ENCODE measurements at places on chromosomes 12 and 14.

DNA sequence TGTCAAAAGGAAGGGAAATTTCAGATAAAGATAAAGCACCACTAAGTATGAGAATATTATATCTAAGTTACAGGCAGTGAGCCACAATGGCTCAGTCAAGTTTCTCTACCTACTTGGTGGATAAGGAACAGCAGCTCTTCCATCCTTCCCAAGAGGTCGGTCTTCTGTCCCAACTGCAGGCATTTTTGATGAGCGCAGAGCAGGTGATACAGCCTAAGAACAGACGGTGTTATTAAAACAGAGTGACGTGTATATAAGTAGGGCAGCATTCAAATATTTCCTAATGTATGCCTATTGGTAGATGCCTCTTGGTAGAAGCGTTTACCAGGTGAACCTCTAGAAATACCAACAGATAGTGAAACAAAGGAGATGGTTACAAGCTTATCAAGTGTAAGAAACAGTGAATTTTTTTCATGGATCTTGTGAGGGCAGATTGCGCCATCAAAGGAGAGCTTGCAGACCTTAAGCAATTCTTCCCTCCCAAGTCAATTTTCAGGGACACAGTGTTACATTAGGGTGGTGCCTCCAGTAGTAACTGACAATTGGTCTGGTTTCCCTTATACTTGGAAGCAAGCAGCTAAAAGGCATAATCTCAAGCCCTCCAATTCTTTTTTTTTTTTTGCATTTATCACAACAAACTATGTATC lies 274.5 kb downstream of the MED13L start:
- no peak for DNase-seq

GRCh38 chr14:34489324-34489723 lies 27.3 kb upstream of the SPTSSA start:
- DNase-seq: no peak

GRCh38 chr12:130825771-130826150 lies 13.3 kb downstream of the STX2 start:
- DNase-seq: no peak

- DNase-seq: no peak
These were observed 5.8 kb upstream of the ITFG2 start for GRCh38 chr12:2806700-2807099.

GRCh38 chr12:951176-951575 lies 1.7 kb upstream of the RAD52 start:
- DNase-seq: no peak

DNA sequence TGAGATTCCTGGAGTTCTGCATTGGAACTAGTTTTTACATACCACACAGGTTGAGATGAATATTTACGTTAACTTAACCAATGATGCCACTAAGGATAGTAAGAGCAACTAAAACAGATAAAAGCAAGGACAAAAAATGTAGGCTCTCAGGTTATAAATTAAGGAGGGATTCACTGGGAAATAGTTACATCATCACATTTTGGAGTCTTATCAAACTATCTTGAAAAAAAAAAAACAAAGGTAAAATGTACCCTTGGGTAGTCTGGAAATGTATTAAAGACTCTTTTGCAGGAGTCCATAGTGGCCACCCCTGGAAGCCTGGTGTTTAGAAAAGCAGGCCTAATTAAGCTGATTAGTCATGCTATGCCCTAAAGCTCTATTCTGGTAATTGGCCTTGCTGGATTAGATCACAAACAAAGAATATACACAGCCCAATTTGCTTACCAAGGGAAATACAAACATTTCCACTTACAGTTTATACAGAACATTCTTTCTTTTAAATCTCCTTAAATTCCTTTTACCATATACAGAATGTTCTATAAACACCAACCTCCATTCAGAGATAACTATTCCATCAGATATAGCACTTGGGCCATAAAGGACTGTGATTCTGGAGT lies 39.3 kb downstream of the SLC25A47 start:
- DNase-seq: no peak

- no peak for DNase-seq
These were observed 9.5 kb downstream of the BTG1 start for GRCh38 chr12:92136026-92136730.

DNA sequence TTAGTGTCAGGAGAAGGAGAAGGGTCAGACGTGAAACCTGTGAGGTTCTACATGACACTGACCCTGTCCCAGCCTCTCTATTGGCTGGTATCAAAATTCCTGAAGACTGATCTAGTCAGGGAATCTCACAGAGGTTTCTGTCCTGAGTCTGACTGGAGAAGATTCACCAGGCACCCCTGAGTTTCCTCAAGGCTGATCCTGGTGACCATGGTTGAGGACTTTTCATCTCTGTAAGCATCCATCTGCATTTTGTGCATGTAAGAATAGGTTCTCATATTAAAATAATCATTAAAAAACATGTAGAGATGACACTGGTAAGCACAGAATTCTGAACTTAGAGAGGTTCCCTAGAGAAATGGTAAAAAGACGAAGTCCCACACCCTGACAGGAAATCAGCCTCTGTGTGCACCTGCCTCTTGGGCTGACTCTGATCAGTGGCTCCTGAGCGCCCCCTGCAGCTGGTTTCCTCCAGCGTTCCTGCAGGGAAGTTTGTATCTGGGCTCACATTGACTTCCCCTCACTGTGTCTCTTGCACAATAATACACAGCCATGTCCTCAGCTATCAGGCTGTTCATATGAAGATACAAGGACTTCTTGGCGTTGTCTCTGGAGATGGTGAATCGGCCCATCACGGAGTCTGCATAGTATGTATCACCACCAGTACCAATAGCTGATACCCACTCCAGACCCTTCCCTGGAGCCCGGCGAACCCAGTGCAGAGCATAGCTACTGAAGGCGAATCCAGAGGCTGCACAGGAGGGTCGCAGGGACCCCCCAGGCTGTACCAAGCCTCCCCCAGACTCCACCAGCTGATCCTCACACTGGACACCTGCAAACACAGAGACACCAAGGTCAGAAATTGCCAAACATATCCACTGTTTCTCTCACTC lies 991.9 kb downstream of the TMEM121 start:
- peak; percentile 80 for DNase-seq

DNA sequence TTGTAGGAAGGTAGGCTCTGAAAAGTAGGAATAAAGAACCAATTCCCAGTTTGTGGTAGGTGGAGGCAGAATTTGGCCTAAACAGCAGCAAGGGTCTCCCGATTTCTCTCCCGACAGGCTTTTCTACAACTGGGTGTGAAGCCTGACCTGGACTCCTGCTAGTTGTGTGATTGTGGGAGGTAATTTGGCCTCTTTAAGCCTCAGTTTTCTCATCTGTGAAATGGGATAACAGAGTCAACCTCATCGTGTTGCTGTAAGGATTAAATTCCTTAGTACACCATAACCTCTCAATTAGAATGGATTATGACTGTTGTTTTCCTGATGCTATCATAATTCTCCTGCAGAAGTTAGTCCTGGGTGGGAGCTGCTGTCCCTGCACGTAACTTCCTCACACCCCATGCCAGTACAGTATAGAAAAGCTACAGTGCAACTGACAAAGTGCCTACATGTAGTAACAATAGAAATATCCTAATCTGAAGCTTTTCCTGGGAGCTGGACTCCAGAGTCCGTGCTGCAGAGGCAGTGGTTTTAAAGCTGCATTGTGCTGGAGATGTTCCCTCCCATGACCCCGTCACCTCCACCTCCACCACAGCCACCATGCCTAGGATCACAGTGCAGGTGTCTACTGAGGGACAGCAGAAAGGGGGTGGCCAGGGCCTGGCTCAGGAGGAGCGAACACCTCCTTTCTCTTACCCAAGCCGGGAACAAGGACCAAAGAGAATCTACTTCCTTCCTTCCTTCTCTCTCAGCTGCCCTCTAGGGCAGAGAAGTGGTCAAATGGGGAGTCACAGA lies 76.5 kb downstream of the FBXL14 start:
- no peak for DNase-seq

- DNase-seq: no peak
These were observed 70.0 kb upstream of the DICER1 start for GRCh38 chr14:95227279-95227860.

GRCh38 chr12:23493672-23494071 lies 455.8 kb downstream of the SOX5 start:
- DNase-seq: no peak

DNA sequence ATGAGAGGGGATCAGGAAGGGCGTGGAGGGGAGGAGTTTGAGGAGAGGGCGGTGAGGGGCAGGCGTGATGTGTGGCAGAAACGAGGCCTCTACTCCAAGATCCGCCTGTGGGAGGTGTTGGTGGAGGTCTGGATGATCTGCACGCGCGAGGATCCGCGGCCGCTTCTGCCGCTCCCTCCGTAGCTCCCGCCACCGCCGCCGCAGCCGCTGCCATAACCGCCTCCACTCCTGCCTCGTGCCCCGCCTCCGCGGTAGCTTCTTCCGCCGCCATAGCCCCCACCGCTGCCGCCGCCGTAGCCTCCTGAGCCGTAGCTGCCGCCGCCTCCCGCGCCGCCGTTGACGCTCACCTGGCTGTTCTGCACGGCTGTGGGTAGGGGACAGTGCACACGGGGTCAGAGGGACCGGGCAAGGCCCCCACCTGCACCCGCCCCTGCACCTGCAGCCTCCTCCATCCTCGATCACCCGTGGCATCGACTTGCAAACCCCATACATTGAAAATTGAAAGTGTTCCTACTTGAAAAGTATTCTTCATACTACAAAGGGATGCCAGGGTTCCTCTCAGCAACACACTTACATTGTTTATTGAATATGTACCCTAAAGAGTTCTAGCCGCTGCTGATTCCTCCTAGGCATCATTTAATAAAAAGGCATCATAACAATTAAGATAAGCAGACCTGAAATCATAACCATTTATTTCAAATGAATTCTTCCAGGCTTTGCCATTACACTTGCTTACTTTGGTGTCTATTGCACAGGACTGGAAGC lies 11.1 kb upstream of the KRT1 start:
- peak; percentile 54 for DNase-seq

GRCh38 chr14:86510491-86510890 lies 980.5 kb downstream of the FLRT2 start:
- no peak for DNase-seq

GRCh38 chr14:60093606-60094005 lies 1.9 kb downstream of the PCNX4 start:
- DNase-seq: no peak

GRCh38 chr12:115572440-115572839 lies 705.1 kb downstream of the MED13L start:
- DNase-seq: no peak

GRCh38 chr12:55935738-55936151 lies 4.8 kb downstream of the DGKA start:
- DNase-seq: no peak

GRCh38 chr12:47838286-47838931 lies 18.7 kb upstream of the HDAC7 start:
- DNase-seq: peak; percentile 45

GRCh38 chr12:120007272-120007671 lies 18.2 kb downstream of the BICDL1 start:
- DNase-seq: peak; percentile 81

GRCh38 chr14:70359076-70359424 lies 433 bp downstream of the COX16 start:
- DNase-seq: no peak

DNA sequence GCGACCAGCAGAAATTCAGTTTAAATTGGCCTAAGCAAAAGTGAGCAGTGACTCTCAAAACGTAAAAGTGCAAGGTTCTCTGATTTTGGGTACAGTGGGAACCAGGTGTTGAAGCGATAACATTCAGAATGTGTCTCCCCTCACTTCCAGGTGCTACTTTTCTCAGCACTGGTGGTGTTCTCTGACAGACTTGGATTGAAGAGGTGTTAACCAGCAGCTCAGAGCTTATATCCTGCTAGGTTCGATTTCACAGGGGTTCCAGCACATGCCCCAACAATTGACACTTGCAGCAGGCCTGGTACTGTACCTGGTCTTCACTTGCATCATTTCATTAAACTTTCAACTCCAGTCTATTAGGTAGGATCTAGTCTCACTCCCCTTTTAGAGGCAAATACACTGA lies 680.2 kb downstream of the VRK1 start:
- DNase-seq: no peak

GRCh38 chr14:92737619-92738188 lies 10.7 kb downstream of the LGMN start:
- DNase-seq: no peak

DNA sequence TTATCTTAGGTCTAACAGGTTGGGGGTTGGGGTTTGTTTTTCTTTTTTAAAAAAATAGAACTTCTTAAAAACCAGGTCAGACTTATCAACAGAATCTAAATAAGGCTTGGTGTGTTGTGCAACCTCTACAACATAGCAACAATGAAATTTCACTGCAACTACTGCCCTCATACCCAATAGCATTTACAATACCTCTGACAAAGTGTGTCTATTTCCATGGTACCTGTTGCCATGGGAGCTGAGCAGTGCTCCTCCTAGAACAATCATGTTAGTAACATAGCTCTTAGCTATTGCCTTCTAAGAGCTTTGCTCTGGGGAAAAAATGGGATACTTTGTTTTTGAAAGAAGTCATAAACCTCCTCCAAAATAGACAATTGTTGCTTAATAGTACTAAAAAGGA lies 103.3 kb upstream of the CCDC175 start:
- no peak for DNase-seq

DNA sequence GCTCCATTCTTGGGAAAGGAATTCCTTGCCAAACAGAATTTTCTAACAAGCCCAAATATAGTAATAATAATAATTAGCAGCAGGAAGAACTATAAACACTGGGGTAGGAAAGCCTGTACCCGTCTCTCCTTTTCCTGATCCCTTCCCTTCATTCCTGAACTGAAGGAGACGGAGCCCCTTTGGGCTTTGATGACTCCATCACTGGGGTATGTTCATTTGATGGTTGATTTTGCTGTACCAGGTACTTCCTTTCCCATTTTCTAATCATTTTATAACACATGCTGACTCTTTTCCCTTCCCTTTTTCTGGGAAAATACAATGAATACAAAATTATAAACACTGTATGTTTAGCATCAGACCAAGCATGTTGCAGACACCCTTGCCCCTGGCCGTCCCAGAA lies 3.6 kb upstream of the RCOR1 start:
- no peak for DNase-seq

DNA sequence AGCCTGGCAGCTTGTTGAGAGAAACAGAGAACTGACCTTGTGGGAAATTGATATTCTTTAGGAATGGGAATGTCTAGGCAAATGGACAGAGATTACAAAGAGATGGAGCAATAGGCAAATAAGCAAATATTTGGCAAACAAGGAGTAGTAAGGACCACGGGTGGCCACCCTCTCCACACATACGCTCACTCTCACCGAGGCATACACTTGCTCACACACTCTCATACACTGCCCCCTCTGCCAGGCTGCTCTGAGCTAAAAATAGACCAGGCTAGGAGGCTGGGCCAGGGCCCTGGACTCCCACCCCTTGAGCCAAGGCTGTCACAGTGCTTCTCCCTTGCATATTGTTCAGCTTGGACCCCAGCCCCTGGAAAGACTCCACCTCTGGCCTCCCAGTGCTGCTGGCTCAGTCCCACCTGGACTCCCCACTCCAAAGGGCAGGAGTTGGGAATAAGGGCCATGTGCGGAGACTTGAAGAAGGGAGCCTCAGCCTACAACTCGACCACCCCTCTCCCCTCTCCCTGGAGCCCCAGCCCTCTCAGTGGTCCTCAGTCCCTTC lies 1.1 kb downstream of the PPP1R1A start:
- DNase-seq: no peak

GRCh38 chr14:51855234-51855633 lies 5.2 kb upstream of the GNG2 start:
- no peak for DNase-seq

GRCh38 chr14:70665448-70666360 lies 24.0 kb downstream of the TTC9 start:
- no peak for DNase-seq

GRCh38 chr14:91570021-91570420 lies 59.9 kb upstream of the PPP4R3A start:
- no peak for DNase-seq

- peak; percentile 31 for DNase-seq
These were observed 7.8 kb downstream of the ZDHHC22 start for GRCh38 chr14:77133720-77134338.
